Hematopoietic multipotent progenitor cell treated with erythropoietin and hydrocortisone succinate and interleukin-3 and kit ligand, for 8 days (in vitro differentiated cells): ENCODE measurements at places on chromosomes 6 and 20.

DNA sequence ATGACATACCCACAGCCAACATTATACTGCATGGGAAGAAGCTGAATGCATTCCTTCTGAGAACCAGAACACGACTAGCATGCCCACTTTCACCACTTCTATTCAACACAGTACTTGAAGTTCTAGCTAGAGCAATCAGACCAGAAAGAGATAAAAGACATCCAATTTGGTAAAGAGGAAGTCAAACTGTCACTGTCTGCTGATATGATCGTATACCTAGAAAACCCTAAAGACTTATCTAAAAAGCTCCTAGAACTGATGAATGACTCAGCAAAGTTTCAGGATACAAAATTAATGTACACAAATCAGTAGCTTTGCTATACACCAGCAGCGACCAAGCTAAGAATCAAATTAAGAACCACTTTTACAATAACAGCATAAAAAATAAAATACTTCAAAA is 60.5 kb downstream of the EYS start:
- peak; percentile 16 for DNase-seq

DNA sequence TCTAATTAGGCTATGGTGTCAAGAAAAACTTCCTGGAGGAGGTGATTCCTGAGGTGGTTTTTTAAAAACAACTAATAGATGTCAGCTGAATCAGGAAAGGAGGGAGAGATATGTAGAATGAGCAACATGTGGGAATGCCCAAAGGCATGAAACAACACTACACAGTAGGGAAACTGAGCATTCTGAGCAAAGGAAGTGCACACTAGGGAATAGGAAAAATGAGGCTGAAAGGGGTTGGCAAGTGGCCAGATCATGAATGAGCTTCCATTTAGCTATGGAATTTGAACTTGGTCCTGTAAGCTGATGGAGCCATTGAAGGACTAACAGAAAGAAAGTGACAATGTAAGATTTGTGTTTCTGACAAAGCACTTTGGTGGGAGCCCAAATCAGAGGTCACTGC is 16.9 kb upstream of the SLC35F1 start:
- no peak for DNase-seq

DNA sequence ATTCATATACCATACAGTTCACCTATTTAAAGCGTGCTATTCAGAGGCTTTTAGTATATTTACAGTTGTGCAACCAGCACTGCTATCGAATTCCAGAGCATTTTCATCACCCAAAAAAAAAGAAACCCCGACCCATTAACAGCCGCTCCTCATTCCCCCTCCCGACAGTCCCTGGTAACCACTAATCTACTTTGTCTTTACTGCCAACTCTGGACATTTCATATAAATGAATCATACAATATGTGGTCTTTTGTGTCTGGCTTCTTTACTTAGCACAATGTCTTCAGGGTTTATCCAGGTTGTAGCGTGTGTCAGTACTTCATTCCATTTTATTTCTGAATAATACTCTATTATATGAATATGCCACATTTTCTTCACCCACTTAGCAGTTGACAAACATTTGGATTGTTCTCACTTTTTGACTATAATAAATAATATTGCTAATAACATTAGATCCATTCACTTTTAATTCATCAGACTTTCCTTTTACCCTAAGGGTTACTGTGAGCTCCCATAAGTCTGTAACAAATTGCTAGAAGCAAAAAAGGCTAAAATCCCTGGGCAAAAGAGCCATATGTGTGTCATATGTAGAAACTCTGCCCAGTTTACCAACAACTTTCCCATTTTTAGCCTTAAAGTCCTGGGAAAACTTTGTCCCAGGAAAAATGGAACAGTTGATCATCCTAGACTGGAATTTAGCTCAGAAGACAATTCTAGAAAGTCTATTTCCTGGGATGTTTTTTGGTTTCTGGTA is 23.2 kb upstream of the ROS1 start:
- DNase-seq, result no peak

- peak; percentile 14 for DNase-seq
Observed at GRCh38 chr6:33822575-33823395, 19.0 kb upstream of the MLN start.

DNA sequence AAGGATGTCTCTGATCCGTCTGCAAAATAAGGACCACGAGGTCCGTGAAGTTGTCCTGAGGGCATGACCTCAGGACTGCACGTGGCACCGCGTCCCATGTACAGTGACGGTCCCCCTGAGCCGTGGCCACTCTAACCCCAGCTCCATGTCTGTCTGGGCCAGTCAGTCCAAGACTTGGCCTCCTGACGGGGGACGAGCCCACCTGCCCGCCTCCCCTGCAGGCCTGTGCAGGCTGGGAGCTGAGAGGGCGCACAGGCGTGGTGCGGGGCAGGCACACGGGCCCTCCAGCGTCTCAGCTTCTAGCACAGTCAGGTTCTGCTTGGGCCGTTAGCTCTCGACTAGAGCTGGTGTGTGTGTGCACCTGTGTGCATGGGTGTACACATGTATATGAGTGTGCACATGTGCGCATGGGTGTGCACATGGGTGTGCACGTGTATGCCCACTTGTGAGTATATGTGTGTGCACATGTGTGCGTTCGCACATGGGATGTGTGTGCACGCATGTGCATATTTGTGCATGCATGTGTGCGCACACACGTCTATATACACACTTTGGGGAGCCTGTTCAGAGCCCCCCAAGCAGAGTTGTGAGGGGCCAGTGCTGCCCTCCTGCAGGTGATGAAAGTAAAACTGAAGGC is 307.0 kb downstream of the TAF4 start:
- DNase-seq, result no peak

- no peak for DNase-seq
Observed at GRCh38 chr6:143125455-143125854, 64.8 kb downstream of the AIG1 start.

- DNase-seq, result no peak
Observed at GRCh38 chr20:53859684-53860083, 210.7 kb downstream of the BCAS1 start.

- peak; percentile 65 for DNase-seq
Observed at GRCh38 chr6:98845211-98846020, 11.0 kb downstream of the POU3F2 start.

DNA sequence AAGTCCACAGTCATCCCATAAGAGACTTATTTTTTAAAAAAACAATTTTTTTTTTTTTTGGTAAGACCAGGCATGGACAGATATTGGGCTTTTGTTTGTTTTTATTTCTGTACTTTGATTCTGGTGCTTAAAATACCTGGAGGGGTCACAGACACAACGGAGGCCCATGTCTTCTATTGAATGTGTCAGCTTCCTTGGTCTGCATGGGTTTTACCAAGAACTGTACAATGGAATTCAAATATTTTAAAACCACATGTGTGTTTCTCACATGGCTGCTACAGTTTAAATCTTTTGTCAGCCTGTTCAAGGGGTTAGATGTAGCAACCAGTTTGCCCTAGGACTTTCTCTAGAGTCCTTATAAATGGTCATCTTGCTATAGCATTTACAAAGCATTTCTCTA is 139.8 kb downstream of the SOX4 start:
- DNase-seq, result no peak

DNA sequence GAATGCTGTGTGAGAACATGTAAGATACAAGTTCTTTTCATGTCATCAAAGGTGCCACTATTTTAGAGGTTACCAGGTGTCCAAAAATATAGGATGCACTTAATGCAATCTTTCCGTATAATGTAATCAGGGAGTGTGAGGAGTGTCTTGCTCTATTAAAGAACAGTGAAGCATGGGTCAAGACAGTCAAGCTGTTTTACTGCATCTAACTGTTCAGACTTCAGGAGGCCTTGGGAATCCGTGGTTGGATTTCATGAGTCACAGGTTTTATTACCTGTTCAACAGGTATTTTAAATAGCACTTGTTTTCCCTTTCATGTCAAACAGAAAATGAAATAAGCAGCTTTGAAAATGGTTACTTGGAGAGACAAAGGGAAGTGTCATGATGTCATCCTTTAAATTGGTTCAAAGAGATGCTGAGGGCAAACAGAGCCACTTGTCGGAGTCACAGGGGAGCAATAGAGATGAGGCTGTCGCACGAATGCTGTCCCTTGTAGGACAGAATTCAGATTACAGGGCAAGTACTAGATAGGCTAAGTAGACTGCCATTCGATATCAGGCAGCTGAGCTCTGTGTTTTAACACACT is 621.5 kb downstream of the QKI start:
- DNase-seq, result no peak

GRCh38 chr6:38508894-38509293 is 130.8 kb downstream of the BTBD9 start:
- DNase-seq, result no peak

GRCh38 chr20:11995805-11996567 is 78.3 kb downstream of the BTBD3 start:
- no peak for DNase-seq

- DNase-seq, result no peak
Observed at GRCh38 chr20:34292496-34292895, 10.7 kb downstream of the AHCY start.

GRCh38 chr20:45305262-45305661 is 1.4 kb upstream of the RBPJL start:
- no peak for DNase-seq
